ENCODE measurements at places on chromosomes 3 and 15.
A peak's percentile ranks its signal among the peaks of the same experiment; 100 is the strongest.

DNA sequence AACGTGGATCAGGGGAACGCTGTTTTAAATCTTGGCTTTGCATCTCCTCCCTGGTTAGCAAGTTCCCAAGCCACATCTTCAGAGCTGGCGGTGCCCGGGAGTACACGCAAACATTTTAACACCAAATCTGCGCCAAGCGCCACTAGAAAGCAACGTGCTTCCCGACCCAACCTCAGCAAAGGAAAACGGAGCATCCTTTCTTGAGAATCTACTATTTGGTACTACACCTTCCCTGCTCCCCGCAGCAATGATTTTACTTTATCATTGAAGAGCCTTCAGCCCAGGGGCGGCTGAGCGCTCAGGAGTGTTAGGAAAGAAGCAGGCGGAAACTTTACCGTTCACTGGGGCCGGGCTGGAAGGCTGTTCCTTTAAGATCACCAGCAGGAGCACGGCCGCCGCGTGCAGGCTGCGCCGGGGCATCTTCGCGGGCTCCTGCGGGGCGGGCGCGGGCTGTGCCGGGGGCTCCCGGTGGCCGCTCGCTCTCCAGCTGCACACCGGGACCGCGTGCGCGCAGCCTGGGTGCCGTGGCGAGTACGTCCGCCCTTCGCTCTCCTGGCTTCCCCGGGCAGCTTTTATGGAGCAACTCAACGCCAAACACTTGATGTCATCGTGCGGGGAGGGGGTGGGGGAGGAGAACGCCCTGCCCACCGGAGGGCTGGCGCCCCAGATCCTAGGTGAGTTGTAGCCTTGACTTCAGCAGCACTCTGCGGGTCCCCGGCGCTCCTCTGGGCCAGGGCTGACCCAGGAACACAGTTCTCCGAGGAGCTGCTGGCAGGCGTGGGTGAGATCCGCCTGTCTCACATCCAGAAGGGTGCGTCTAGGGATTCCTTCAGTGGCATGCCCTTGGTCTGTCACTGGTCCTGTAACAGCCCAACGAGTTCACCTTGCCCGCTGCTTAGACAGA is at the start of gene CA12:
CA12 (minus strand) TSS at position 546 of the 904 bp plus-strand sequence; CDS start at position 420, 126 bp downstream.
- ATAC-seq = peak; percentile 69

GRCh38 chr3:134315286-134316106 is 58.8 kb downstream of the AMOTL2 start:
- peak; percentile 56 for ATAC-seq

DNA sequence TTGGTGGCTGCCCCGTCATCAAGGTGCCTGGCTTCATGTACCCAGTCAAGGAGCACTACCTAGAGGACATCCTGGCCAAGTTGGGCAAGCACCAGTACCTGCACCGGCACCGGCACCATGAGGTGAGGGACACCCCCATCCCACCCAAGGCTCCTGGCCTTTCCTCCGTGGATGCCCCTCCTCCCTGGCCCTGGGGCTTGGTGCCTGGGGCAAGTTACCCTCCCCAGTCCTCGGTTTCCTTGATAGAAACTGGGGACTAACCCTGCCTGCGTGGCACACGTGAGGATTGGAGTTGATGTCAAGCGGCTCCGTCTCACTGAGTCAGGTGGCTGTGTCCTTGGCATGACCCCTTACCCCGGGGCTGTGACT is 43.9 kb downstream of the DHX30 start:
- ATAC-seq = no peak

DNA sequence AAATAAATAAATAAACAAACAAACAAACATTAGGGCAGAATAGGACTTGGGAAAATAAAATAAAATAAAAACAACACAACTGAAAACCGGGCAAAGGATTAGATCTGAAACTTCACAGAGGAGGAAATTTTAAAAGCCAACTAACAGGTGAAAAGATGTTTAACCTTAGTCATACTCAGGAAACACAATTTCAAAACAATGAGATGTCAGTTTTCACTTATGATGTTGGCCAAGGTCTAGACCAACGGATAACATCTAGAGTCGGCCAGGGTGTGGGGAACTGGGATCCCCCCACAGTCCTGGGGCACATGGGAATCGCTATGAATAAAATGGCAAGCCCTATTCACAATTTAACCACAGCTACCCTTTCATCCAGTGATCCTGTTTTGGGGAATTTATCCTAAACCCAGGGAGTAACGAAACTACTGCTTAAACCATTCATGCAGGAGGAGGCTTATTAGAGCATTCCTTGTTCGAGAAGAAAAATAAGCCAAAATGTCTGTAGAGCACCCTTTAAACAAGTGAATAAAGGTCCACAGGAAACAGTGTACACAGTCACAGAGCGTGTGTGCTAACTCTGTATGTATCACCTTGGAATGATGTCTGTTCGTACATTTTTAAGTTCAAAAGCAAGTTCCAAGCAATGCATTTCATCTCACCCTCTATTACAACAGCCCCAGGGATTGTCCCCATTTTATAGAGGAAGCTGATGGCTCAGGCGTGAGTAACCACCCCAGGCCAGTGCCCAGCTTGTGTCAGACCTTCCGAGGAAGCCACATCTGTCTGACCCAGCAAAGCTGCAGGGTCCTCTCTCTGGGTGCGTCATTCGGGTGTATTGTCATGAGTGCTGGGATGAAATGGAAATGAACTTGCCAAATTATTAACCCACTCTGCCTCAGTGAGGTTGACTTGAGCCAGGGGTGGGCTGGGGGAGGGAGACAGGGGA is 6.3 kb upstream of the ANPEP start:
- ATAC-seq = peak; percentile 58

GRCh38 chr3:13708871-13709595 is 160.1 kb downstream of the FBLN2 start:
- no peak for ATAC-seq

GRCh38 chr15:45456212-45457106 is 66.1 kb downstream of the SLC30A4 start:
- peak; percentile 57 for ATAC-seq

DNA sequence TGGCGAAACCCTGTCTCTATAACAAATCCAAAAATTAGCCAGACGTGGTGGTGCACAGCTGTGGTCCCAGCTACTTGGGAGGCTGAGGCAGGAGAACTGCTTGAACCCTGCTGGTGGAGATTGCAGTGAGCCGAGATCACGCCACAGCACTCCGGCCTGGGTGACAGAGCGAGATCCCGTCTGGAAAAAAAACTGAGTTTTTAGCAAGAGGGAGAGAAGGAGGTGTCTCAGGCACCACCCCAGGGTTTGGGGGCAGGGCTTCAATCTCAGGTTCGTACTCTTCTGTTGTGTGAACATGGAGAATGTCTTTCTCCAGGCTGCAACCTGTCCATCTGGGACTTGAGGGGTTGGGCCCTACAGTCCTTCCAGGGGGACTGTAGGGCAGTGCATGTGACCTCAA is 2.7 kb downstream of the CHRNA3 start:
- ATAC-seq = no peak

All from gastroesophageal sphincter (tissue), 4 donors.